IMR-90 (cell line): ENCODE measurements at places on chromosomes 6 and 20.

DNA sequence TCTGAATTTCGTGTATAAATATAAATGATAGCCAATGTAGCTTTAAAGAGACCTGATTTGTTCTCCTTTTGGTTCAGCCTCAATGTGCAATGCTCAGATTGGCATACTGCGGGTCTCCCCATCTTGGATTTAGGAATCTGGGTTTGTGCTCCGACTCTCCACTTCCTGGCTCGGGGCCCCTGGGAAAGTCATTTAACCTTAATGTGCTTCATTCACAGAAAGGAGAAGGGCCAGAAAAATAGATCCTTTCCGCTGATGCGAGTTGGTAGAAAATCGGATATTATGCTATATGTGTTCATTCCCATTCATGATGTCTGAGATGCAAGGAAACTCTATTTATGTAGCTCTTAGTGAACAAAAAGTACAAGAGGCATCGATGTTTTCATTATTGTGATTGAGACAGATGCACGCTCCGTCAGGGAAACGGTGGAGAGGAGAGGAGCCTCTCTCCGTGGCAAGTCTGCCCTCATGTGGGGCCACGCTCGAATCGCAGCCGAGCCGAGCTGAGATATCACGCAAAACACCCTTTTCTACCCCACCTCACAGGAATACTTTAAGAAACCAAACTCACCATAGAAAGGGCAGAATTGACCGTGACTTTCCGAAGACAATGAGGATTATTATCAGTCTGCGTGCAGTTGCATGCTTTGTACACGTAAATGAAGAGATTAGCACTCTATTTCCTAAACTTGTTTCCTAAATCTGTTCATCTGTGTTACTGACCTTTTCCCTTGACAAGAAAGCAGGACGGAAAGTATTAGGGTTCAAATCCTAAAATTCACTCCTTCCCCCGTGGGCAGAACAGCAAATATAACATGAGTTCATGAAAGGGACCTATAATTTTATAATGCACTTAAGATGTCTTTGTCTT is 136.6 kb downstream of the COL9A1 start:
- peak; percentile 15 for DNase-seq

DNA sequence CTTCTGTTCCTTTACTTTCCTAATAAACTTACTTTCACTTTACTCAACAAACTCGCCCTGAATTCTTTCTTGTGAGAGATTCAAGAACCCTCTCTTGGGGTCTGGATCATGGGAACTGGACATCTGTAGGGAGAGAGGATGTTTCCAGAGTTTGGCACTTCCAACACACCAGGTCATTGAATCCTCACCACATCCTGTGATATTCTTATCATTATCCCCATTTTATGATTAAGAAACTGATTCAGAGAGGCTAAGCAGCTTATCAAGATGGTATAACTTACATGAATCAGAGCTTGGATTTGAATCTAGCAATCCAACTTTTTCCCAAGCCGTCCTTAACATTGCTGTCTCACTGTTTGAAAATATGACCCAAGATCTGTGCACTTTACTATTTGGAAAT is 15.5 kb downstream of the PPIL6 start:
- peak; percentile 10 for DNase-seq

- no peak for DNase-seq
Observed at GRCh38 chr6:6588064-6588923, at the start of gene LY86. Gene LY86, plus strand, starts transcription at chr6:6588720. Its CDS starts 15 bp downstream, at chr6:6588735.

DNA sequence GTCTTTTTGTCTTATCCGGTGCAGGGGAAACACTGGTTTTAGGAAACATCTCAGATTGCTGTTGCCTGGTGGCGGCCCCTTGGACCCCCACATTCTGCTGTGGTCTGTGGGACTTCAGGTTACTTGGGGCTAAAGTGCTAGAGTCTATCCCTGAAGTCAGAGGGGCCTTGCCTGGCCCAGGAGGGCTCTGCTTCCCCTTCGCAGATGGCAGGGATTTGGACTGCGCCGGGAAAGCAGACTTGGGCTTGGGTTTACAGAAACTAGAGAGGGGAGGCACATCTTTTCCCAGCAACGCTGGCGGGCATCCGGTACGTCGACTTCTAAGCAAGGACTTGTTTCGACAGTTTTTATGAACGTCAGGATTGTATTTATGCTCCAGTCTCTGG is 17.5 kb downstream of the ZNF217 start:
- no peak for DNase-seq

DNA sequence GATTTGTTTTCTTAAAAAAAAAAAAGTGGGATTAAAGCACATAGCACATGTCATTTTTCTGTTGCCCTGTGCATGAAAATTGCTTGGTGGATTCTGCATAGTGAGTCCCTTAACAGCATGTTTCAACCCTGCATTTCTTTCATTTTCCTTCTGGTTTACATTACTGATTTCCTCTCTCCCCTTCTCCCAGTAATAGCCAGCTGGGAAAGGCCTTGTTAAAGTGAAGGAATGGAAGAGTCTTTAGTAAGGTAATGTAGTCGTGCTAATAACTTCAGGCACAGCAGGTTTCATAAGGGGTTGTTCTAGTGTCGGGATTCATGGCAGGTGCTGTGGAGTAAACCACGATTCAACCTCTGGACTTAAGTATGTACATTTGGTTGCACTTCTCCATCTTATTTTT is 202.4 kb downstream of the FARS2 start:
- DNase-seq: no peak

- DNase-seq: no peak
Observed at GRCh38 chr6:90465686-90466085, 121.2 kb downstream of the MAP3K7 start.
